ENCODE measurements at places on chromosomes 11 and 22.

DNA sequence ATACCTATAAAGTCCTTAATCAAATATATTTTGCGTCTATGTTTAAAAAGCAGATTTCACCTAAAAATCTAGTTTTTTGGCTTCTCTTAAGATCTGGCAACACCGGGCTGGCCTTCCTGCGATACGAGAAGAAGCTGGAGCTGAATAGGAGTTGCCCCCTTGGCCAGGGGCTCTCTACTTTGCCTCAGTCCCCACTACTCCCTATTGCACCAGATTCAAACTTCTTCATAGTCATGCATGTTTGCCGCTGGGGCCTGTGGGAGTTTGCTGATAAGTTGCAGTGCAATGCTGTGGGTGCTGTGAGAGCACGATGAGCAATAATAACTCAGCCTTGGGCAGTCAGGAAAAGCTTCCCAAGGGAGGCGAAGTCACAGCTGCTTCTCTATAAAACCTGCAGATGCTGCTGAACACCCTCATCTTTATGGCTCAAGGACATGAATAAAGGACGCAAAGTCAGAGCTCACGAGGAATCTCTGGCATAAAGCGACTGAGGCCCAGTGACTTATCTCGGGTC lies 15.2 kb upstream of the EIF3D start:
- no peak for DNase-seq

- no peak for DNase-seq
Measured at GRCh38 chr11:85679576-85679975, 6.4 kb downstream of the CCDC89 start.

GRCh38 chr11:120501440-120501839 lies 10.1 kb upstream of the GRIK4 start:
- DNase-seq = no peak

GRCh38 chr11:96990914-96991313 lies 601.1 kb downstream of the JRKL start:
- DNase-seq = no peak

GRCh38 chr11:100830274-100830673 lies 143.2 kb downstream of the ARHGAP42 start:
- DNase-seq = no peak

- DNase-seq = no peak
Measured at GRCh38 chr22:32720924-32721323, 80.6 kb upstream of the TIMP3 start.

DNA sequence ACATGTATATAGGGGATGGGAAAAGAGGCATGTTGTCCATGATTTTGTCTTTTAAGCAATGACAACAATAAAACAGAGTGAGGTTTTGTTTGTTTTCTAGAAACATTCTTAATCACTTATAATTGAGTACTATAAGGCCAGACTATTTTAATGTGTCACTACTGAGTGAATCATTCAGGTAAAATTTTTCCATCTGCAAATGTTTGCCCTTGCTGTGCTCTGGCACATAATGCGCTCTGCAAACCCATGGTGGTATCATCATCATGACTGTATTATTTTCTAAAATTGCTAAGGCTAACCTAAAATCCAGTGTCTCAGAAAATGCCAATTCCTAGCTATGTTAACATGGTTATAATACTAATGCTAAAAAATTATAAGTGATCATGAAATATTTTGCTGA lies 261.2 kb downstream of the CADM1 start:
- no peak for DNase-seq

- no peak for DNase-seq
Measured at GRCh38 chr11:67657300-67657699, 6.8 kb upstream of the ACY3 start.

GRCh38 chr11:65651589-65652510 lies 10.9 kb downstream of the RELA start:
- no peak for DNase-seq

GRCh38 chr11:47152953-47153950 lies 23.4 kb downstream of the ARFGAP2 start:
- peak; percentile 74 for DNase-seq

- no peak for DNase-seq
Measured at GRCh38 chr11:62149986-62150886, 26.4 kb downstream of the INCENP start.

Measured in NCI-H774 (cell line).